BJ (cell line): ENCODE measurements at places on chromosomes 11 and 22.
A peak's percentile ranks its signal among the peaks of the same experiment; 100 is the strongest.

GRCh38 chr11:109012991-109013390 is 348.1 kb downstream of the DDX10 start:
- no peak for DNase-seq

- peak; percentile 98 for DNase-seq
Observed at GRCh38 chr11:14422052-14422813, 63.2 kb upstream of the RRAS2 start.

GRCh38 chr11:92443199-92443598 is 218.6 kb downstream of the FAT3 start:
- DNase-seq, result peak; percentile 10

DNA sequence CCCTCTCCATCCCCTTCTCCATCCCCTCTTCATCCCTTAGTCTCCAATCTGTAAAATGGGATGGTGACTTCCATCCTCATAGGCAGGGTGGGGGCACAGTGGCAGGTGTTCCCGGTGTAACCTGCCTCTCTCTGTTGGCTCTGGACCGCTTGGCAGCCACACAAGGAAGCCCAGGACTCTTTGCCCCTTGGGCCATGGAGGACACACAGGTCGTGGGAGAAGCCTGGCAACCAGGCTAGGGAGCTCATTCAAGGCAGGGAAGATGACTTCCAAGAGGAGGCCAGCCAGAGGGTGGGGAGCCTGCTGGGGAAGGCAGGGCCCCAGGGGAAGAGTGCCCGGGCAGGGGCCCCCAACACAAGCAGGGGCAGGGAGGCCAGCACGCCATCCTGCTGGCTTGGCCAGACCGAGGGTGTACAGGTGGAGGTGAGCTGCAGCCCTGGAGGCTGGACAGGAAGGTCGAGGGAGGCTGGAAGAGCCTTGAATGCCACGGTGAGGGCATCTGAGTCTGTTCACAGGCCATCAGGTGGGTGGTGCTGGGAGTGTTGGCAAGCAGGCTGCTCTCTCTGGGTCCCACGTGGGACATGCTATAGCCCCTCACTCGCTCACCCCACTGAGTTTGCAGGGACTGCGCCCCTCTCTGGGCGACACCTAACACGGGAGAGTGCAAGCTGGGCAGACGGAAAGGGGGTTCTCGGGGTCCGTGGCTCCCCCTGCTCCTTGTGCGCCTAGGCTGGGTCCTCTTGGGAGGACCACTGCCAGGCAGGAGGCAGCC is 15.5 kb upstream of the CTSD start:
- DNase-seq, result no peak

DNA sequence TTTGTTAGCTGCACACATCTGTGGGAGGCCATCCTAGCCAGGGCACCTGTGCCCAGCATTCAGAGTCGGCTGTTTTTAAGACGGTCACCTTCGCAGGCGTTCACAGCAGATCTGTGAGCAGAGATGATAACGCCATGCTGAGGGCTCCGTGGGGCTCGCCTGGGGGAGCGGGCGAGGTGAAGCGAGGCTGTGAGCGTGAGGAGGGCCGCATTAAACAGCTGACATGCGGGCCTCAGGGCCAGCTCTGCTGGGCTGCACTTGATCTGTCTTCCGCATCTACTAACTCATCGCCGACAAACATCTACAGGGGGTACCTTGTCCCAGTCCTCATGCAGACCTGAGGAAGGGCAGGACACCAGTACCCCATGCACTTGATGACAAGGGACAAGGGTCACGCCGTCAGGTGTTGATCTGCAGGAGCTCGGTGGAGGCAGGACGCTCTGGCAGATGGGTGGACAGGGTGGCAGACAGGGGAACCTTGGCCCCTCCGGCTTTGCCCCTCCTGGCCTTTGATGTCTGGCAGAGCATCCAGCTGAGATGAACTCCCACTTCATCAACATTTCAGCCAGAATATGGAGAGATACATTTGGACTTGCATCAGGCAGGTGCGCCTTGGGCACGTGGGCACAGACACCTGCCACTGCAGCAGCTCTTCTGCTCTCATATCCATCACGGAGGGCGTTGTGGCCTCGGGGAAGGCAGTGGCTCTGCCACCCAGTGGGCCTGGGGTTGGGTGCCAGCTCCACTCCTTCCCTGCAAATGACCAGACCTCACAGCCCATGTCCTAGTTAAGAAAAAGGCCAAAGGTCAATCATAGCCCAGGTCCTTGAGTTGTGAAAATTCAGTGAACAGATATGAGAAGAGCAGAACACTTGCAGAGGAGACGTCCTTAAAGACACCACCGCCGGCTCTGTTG is 822.9 kb downstream of the BRD1 start:
- no peak for DNase-seq

DNA sequence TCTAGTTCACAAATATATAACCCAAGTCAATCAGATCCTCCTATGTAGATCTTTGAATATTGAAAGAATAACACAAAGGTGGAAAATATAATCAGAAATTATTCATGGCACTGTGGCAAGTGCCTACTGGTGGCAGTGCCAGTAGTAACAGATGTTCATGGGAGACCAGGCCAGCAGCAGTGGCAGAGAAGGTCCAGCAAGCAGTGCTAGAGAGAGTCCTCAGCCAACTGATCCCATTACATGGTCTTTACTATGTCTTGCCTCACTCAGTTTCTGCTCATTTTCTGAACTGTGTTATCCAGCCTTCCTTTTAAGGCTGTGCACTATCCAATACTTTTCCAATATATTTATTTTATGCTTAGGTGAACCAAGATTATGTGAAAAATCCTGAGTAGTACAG is 124.9 kb downstream of the MRTFA start:
- DNase-seq, result no peak

- no peak for DNase-seq
Observed at GRCh38 chr22:23175817-23176644, 4.3 kb upstream of the BCR start.

DNA sequence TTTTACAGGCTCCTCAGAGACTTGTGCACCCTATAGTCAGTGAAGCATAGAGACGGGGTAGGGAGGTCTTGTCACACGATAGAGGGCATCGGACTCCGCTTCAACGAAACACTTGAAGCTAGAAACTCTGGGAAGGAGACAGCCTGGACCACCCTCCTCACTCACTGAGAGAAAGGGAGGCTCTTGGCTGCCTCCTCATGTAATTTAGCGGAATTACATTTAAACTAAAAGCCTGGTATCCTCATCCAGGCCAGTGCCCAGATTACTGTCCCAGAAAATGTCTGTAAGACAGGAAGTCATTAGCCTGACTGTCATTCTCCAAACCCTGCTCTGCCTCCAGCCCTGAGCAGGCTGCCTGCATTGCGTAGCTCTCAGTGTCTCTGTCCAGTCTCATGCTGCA is 36.0 kb downstream of the TTLL1 start:
- no peak for DNase-seq

- DNase-seq, result no peak
Observed at GRCh38 chr11:76704171-76704948, 33.8 kb upstream of the LRRC32 start.

DNA sequence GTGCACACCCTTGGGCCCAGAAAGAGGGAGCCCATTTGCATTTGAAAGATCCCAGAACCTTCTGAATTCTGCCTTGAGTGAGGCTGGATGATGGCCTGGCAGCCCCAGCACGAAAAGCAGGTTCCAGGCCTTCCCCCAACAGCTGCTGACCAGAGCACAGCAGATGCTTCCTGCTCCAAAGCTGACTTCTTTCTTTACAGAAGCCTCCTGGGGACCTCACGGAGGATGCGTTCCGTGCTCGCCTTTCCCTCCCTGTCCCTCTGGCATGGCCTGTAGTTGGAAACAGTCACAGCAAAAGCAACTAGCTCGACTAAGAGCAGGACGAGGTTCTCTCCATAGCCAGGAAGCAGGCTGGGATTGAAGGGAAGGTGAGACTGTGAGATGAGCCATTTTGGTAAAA is 107.7 kb upstream of the B3GAT1 start:
- DNase-seq, result no peak

DNA sequence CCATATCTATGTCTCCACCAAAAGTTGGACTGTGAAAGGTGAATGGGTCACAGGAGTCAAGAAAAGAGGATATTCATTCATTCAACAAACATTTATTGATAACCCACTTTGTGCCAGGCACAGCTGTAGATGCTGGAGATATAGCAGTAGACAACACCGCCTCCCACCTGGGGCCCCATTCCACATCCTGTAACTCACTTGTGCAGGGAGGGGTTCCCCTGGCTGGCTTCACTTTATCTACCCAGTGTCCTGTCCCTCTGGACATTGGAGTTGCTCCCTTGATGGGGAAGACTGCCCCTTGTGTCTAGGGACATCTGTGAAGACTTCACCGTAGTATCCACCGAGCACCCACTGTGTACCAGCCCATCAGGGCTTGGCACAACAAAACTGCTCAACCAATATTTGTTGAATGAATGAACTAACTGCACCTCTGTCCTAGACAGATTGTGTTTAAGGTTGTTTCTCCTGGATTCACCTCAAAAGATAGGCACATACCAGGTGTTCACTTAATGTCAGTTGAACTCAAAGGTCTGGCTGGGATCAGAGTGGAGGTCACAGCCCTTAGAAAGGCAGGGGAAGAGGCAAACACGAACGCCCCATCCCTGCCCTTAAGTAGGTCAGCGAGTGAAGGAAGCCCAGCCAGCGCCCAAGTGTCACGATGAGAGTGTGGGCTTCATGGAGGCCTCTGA is 1.4 kb upstream of the OVOL1 start:
- DNase-seq, result no peak

GRCh38 chr11:62306227-62306626 is 7.4 kb upstream of the SCGB1D4 start:
- no peak for DNase-seq

DNA sequence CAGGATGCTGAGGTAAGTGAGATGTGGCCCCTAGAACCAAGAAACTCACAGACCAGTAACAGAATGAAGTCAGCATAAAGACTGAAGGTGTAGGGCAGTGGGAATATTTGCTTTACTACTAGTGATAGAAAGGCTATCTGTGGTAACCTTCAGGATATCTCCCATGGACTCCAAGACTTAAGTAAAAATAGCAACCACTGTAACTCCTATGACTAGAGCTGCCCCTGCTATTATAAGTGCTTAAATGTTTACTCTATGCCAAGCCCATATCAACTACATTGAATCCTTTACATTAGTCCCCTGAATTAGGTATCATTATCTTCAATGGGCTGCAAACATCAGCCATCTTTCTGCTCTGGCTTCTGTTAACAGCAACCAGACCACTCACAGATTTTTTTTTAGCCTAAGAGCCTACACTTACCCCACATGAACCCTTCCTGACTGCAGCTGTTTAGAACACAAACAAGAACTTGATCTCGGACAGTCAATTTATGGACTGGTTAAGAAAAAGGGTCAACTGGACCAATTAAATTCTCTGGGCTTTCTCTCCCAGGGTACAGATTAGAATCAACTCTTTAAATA is 335.1 kb upstream of the API5 start:
- no peak for DNase-seq

- no peak for DNase-seq
Observed at GRCh38 chr11:17208257-17208999, 642 bp upstream of the PIK3C2A start.

DNA sequence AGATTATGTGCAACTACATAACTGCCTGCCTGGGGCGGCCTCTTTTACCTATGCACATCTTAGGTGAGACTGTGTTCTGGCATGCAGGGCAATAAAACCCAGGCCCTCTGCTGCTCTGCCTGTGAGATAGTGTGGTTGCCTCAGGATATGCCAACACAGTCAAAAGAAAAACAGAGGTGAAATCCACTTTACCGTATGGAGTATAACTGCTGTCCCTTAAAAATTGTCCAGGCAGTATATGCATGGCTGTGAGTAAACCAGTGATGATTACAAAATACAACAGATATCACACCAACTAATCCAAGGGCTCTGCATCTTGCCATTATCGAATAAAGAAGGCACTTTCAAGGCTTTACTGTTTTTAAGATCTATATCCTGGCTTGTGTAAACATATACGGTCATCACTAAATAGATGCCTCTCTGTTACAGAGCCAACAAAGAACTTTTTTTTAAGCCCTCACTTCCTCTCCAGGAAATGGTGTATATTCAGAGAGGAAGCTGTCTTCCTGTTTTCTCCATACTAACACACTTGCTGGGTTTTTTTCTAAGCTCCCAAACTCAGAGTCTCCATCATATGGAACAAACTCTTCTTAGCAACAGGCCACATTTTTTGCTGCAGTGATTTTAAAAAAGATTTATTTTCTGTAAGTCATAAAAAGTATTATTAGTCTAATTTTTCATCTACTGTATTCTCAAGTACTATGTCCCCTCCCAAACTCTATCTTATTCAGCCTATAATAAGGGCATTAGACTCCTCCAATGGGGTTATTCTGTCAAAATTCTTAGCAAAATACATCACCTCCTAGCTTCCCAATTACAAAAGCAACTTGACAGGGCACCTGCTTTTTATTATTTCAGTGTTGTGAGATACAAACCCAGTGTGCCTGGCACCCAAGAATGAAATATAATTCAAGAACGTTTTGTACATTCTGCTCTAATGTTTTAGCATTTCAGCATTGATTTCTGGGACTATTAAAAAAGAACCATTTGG is 135.2 kb downstream of the MAML2 start:
- DNase-seq, result no peak

DNA sequence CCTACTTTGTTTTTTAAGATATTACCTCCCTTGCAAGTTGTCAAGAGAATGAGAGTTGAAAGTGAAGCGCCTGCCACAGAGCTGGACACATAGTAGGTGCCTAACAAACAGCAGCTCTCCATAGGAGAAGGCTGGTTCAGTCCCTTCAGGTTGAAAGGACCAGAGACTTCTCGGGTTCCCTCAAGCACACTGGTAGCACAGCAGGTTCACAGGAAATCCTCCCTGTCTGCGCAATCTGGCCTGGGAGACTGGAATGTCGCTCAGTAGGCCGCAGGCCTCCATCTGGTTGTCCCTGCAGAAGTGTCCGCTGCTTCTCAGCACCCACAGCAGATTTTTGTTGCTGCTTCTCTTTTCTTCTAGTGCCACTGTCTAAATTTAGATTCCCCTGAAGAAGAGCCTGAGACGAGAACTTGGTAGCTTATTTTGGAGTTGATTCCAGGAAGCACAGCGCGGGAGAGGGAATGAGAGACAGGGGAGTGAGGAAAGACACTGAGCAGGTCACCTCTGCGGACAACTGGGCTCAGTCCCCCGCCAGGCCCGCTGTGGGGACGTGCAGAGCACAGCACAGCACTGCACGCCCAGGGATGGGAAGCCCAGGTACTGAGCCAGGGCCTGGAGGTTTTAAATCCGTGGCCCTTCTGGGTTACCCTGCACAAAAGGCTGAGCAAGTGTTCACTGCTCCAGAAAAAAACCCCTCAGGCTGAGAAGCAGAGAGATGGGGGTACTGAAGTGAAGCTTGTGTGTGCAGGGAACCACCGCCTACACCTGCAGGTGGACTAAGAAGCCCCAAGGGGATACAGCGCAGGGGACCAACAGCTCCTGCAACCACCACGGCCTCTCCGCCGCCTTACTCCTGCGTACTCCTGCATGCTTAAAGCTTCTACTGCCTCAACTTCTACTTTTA is 31.6 kb downstream of the RBX1 start:
- no peak for DNase-seq

DNA sequence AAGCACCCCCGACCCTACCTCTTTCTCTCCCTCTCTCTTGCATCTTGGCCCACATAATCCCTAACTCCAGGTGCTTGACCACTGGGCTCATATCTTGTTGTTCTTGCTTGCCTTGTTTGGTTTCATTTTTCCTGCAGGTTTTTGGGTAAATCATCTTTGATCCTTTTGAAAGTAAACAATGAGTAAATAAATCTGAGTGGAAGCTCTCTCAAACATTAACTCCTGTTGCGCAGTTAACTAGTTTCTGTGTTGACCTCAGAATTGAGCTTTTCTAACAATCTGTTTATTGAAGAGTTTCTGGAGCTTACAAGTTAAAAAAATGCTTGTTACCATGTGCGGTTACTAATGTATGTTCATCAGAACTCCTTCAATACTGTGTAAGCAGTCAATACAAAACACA is 38.8 kb upstream of the MICAL2 start:
- no peak for DNase-seq

- no peak for DNase-seq
Observed at GRCh38 chr11:74847395-74847794, 98.7 kb downstream of the RNF169 start.
